ENCODE measurements at places on chromosomes 1 and 21.

GRCh38 chr1:202323731-202324130, 18.0 kb downstream of the UBE2T start:
- no peak for DNase-seq

- no peak for DNase-seq
Measured at GRCh38 chr21:32198384-32198783, 80.5 kb downstream of the MIS18A start.

GRCh38 chr1:209650454-209650853, 1.8 kb downstream of the LAMB3 start:
- peak; percentile 33 for DNase-seq

GRCh38 chr1:7586031-7586941, 184.8 kb upstream of the VAMP3 start:
- DNase-seq = no peak

DNA sequence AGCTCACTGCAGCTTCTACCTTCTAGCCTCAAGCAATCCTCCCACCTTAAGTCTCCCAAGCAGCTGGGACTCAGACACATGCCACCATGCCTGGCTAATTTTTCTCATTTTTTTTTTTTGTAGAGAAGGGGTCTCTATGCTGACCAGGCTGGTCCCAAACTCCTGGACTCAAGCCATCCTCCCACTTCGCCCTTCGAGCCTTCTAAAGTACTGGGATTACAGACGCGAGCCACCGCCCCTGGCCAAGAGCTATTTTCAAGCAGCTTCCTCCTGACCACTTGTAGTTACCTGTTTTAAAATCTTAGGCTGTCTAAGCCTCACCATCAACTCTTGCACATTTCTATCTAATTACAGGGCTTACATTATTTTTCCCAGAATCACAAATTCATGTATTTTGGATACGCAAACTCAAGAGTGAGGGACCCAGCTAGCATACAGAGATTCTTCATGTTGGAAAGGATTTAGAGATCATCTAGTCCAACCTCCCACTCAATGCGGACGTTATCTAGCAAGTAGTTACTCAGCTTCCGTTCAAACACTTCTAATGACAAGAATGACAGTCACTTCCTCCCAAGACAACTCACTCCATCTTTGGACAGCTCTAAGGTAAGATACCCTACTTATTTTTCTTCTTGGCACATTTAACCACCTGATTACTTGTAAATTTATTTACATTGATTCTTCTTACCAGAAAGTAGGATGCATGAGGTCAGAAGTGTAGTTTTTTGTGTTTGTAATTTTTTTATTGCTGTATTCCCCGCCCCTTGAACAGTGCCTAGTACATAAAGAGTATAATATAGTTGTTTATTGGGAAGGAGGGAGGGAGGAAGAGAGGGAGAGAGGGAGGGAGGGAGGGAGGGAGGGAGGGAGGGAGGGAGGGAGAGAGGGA, 65.4 kb downstream of the LUZP1 start:
- no peak for DNase-seq

DNA sequence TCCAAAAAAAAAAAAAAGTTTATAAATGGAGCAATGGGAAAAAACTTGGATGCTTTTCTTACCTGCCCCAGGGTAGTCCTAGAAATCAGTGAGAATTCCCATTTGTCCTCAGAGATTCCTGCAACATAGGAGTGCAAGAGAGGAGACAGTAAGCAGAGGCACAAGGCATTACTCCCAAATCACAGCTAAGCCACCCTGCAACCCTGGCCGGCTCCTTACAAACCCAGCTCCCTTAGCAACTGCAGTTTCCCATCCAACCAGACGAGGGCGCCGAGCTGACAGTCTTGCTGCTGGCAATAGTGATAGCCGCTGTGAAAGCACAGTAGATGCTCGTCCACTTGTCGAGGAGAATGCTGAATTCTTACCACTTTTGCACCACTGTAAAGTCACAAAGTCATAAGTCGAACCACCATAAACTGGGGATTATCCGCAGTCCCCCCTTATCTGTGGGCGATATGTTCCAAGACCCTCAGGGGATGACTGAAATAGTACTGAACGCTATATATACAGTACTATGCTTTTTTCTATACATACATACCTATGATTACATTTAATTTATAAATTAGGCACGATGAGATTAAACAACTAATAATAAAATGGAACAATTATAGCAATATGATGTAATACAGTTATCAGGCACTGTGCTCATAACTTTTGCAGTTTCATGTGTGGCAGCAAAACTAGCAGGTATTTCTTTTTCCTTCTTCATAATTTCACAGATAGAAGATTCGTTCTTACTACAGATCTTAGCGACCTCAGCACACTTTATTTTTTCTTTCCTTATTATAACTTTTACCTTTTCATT, 6.0 kb upstream of the PITHD1 start:
- peak; percentile 72 for DNase-seq

- no peak for DNase-seq
Measured at GRCh38 chr1:99086057-99086456, 81.4 kb upstream of the PLPPR5 start.

DNA sequence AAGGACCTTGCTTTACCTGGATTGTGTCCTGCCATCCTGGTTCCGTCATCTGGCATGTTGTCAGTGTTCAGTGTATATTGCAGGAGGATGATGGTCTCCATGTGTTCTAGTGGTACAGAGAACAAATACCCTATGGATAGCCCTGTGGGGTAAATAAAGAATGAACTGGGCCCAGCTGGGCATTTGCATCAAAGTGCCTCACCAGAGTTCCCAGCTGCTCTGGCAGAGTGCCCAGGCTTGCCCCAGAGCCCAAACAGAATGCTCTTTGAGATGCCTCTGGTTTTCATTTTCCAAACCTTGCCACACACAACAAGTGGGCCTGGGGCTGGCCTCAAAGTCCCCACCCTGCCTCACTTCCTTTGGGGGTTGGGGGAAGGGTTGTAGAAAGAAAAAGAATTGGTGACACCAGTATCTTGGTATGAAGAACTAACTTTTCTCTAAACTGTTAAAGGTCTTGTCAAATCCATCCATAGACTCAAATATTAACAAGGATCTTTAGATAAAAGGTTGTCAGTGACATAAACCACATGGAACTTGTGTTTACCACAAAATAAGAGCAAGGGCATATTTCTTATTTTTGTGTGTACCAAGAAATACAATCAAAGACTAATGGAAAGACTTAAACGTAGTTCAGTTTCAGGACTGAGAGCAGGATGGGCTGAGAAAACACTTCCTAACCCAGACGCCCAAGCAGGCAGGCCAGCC, 82.2 kb downstream of the LMO4 start:
- DNase-seq = peak; percentile 12

GRCh38 chr1:109151146-109151990, 37.5 kb downstream of the ELAPOR1 start:
- DNase-seq = peak; percentile 63

DNA sequence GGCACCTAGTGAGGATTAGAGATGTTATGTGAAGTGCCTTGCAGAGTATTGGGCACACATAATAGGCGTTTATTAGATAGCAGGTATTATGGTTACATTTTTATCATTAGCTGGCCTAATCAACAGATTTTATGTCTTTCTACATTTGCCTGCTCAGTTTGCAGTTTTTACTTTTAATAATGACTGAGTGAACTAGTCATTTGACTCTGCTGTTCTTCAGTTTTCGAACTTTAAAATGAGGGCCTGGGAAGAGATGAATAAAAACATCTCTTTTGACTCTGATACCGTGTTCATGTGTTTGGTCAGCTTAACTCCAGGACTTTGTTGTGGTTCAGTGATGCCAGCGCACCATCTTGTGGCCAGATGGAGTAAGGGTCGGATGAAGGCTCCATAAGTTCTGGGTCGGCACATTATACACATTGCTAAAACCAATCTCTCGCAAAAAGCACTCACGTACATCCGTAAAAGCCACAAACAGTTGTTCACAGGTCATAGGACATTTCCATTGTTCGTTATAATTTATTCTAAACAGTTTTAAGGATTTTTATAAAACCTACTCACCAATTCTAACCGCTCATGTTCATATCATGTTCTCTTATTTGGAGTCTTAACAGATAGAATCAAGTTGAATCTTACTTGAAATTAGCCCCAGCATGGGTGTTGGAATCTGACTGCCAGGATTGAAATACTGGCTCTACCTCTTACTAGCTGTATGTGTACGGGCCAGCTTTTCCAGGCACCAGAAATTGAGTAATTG, 78.4 kb upstream of the GPR88 start:
- DNase-seq = peak; percentile 76

GRCh38 chr1:193131266-193131860, 9.5 kb downstream of the CDC73 start:
- DNase-seq = no peak

- no peak for DNase-seq
Measured at GRCh38 chr1:170804419-170804818, 130.9 kb upstream of the MROH9 start.

DNA sequence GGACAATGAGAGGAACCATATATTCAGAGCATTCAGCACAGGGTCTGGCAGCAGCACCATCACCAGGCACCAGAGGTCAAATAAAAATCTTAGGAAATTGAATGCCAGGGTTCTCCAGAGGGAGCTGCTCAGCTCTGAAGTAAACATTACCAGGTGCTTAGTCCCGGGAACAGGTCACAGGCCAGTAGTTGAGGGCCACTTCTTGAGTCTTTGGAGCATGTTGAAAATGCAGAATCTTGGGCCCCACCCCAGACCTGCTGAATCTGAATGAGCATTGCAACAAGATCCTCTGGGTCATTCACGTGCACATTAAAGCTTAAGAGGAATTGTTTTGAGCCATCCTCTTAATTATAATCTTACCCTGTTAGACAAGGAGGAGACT, 33.8 kb downstream of the PHC2 start:
- DNase-seq = no peak

DNA sequence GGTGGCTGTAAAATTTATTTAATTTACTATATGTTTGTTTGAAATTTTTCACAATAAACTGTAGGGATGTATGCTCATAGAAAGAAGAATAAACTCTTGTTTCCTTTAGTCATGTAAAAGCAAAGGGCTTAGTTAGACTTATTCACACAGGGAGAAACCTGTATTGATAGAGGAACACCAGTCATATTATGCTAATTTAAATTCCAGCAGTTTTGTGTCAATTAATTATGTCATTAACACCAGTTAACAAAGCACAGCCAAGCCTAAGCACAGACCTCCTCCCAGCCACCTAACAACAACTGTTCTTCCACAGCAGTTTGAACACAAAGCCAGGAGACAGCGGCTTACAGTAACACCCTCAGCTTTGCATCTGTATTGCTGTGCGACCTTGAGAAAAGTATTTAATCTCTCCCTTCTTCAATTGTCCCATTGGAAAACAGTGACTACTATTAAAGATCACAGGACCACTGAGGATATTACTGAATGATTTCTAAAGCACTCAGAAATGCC, 260.8 kb upstream of the RRP15 start:
- DNase-seq = no peak

GRCh38 chr1:12336413-12336812, 106.6 kb downstream of the VPS13D start:
- no peak for DNase-seq

- DNase-seq = peak; percentile 39
Measured at GRCh38 chr1:85445906-85446305, 19.1 kb downstream of the DDAH1 start.

DNA sequence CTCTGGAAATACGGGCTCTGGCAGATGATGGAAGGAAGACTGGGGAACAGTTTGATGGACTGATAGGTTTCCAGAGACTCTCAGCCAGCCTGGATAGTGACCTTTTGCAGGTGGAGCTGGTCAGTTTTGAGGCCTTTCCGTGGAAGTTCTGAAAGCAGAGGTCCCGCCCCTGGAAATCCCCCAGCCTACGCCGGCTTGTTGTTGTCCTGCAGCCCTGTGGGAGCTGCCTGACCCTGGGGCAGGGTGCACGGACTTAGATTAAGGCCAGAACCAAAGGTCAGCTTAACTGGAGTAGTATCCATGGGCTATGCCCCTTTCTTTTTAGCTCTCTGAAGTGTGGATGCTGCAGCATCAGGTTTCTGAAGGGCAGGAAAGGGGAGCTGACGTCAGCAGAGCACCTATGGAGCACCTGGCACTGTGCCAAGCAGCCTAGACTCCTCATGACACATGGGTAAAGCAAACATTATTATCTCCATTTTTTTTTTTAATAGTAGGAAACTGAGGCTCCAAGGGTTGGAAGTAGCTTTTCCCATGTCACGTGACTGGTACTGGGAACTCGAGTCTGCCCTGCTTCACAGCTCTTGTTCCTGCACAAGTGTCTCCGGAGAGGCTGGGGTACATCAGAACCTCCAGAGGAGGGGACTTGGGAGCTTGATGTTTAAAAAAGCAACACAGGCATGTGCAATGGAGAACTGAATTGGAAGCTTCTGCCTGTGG, 38.5 kb downstream of the IER5 start:
- no peak for DNase-seq

- DNase-seq = no peak
Measured at GRCh38 chr1:30522031-30523004, 201.1 kb downstream of the MATN1 start.

- DNase-seq = peak; percentile 91
Measured at GRCh38 chr1:220926146-220926545, 46.9 kb downstream of the HLX start.

GRCh38 chr1:14421977-14422609, 176.4 kb upstream of the KAZN start:
- DNase-seq = no peak

- peak; percentile 41 for DNase-seq
Measured at GRCh38 chr1:33454646-33455282, 17.7 kb upstream of the ZSCAN20 start.

DNA sequence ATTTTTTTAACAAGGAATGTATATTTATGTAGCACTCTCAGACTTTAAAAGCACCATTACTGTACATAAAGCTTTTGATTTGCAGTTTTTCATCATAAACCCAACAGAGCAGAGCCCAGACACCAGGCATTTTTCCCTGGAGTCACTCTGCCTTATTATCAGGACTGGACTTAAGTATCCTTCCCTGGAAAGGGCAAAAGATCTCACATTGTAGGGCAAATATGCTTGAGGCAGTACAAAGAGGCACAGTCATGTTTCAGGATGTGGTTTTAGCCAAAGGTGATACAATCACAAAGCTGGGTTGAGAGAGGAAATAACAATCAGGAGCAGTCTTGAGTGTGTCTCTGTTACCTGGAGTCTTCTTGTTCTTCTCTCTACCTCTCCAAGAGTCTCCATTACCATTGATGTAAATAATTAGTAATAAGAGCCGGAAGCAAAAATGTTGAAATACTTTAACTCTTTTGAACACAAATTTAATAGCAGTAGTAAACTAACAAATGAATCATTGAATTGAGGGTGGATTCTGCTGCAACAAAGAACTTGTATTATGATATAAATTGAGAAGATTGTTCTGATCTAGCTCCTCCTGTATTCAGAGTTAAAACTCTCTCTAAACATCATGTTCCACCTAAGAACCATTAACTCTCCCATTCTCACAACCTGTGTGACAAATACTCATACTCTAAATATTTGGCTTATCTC, 160.5 kb downstream of the LTN1 start:
- DNase-seq = peak; percentile 62
